ENCODE measurements at places on chromosomes 6 and 20.

DNA sequence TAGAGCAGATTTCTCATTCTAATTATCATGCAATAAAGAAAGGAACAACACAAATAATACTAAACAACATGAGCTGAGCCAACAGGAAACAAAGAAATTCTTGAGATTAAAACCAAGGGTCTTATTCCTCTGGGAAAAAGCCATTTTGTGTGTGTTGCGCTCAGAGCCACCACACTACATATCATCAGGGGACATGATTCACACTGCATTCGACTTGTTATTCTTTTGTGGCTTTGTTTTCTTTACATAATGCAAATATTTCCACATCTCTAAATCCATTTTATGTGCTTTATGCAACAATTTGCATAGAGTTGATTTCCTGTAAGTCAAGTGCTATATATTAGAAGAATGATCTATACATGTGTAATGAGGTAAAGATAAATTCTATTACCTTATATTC, 719.6 kb downstream of the TBC1D32 start:
- DNase-seq, result no peak

DNA sequence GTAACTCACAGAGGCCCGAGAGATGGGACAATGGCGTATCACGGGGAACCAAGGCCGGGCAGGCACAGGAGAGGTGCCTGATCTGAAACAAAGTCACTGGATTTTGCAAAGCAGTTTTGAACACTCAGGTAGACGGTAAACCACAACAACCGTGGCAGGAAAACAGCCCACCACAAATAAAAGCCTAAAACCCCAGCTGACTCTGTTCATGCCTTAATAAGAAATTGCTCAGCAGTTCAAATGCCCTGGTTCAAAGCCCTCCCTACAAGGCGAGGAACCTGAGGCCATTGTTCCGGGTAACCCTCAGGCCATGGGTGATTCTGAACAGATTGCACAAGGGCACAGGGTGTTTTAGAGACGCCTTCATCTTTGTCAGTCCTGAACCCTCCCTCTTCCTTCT, 114.2 kb downstream of the MAP3K7 start:
- DNase-seq, result no peak

DNA sequence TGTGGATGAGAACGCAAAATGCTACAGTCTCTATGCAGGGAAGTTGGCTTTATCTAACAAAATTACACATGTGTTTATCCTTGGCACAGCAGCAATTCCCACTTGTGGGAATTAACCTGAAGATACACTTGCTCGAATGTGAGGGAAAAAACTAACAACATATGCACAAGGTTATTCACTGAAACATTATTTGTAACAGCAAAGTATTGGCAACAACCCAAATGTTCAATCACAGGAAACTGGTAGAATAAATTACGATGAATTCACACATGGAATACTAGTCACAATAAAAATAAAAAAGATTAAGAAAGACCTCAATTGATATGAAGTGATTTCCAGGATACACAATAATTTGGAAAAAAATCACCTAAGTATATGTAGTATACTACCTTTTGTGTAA, 68.1 kb upstream of the OGFRL1 start:
- DNase-seq, result no peak

GRCh38 chr20:51339721-51340450, 202.6 kb downstream of the NFATC2 start:
- DNase-seq, result no peak

- no peak for DNase-seq
Measured at GRCh38 chr6:26220145-26220970, 133.1 kb downstream of the HFE start.

DNA sequence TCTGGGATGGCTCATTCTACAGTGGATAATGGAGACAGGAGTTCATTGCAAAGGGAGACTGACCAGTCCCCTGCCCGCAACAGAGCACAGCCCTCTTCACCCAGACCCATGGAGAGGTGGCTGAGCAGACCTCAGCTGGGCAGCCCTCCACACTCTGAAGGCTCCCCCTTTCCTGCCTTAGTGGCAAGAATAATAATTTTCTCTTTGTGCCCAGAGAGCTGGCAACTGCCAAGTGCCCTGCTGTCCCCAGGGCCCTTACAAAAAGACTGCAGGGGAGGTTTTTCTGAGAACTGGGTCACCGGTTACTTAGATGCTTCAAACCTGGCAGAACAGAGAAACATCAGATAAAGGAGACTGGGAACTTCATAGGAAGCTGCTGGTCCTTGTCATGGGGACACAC, 35.4 kb upstream of the ZNFX1 start:
- no peak for DNase-seq

- DNase-seq, result no peak
Measured at GRCh38 chr20:57245997-57246396, 20.4 kb downstream of the BMP7 start.

DNA sequence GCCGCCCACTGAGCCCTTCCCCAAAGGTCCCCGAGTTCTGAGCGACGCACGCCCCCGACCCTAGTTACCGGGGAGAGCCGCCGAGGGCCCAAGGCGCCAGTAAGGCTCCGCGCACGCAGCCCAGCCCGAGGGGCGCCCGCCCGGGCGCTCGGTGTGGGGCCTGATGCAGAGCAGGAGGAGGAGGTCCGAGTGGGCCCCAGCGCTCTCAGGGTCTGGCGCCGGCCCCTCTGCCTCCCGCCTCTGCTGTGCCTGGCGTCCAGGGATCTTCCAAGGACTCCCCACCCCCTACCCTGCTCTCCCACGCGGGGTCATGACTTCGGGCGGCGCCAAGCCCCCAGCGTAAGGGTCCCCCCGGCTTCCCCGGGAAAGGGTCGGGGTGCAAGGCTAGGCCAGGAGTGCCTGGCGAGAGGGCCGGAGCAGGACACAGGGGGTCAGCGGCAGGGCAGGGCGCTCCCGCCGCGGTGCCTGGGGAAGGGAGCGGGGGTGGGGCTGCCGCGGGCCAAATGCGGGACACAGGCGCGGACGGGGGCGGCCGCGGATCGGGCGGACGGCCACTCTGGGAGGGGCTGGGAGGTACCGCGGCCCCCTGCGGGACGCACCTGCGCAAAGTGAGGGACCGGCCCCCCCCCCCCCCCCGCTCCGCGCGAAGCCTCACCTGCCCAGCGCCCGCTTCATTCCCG, 637 bp downstream of the ABHD12 start:
- DNase-seq, result peak; percentile 63

DNA sequence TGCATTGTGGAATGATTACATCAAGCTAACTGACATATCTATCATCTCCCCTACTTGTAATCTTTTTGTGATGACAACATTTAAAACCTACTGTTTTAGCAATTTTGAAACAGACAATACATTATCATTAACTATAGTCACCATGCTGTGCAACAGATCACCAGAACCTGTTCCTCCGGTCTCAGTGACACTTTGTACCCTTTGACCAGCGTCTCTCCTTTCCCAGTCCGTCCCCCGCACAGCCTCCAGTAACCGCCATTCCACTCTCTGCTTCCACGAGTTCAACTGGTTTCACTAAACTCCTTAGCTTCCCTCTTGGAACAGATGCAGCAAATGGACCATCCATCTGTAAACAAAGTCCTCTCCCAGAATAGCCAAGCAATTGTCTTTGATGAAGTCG, 21.8 kb downstream of the LRP11 start:
- no peak for DNase-seq

DNA sequence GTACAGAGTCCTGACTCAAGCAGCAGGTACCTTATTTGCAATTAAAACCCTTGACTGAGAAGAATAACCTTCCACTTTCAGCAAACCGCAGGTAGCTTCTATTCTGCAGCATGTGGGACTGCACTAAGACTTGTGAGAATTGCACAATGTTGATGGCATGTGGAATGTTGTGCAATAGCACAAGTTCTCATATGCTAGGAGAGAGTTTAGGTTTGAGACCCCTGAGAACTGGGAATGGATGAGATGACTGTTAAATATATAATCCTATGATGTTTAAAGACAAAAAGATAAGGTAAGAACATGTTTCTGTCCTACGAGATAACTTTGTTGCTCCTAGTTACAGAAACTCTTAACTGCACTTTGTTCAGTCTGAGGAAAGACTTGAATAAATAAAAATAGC, 194.6 kb downstream of the OTOR start:
- DNase-seq, result no peak

DNA sequence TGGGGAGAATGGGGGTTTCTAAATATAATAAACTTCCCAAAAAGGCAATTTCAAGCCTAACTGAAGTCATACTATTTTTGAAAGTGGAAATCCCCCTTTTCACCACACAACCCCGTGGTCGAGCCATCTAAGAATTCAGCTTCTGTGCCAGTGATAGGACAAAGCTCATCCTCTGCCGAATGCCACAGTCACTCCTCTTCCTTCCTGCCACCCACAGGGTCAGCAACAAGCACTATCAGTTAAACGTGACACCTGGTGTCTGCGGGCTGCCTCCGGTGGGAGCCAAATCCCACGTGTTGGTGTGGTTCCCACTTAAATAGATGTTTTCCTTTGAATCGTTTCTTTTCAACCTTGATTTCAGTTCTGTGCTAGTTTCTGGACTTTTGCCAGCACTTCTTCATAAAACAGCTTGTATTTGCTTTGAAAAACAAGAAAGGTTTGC, 60.7 kb downstream of the TNFAIP3 start:
- peak; percentile 54 for DNase-seq

GRCh38 chr6:11722220-11722619, 56.4 kb downstream of the ADTRP start:
- no peak for DNase-seq

Data from GM10248 (cell line).